ENCODE measurements at places on chromosomes 2 and 18.

- DNase-seq, result no peak
Measured at GRCh38 chr18:3777122-3777521, 327.1 kb downstream of the TGIF1 start.

GRCh38 chr2:69099541-69099940, 86.6 kb downstream of the ANTXR1 start:
- no peak for DNase-seq

DNA sequence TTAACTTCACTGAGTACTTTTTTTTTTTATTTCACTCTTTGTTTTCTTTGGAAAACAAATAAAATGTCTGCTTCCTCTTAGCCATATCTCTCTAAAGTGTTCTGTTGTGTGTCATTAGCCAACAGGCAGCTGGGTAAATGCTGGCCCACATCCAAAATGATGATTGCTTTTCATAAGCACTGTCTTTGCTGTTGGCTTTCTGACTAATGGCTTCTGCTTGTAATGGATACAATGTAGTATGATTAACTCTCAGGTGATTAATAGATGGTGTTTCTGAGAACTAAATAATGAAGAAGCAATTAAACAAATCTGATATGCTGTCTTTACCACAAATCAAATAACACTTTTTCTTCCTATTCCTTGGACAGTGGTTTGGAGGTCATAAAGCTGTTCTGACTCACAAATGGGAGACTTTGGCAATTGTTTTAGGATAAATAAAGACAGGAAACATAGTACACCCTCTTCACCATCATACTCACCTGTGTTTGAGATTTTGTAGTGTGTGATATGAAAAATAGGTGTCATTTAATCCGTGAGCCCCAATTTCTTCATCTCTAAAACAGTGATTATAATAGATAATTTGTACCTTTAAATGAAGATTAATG, 888.4 kb downstream of the TSN start:
- DNase-seq, result peak; percentile 63

DNA sequence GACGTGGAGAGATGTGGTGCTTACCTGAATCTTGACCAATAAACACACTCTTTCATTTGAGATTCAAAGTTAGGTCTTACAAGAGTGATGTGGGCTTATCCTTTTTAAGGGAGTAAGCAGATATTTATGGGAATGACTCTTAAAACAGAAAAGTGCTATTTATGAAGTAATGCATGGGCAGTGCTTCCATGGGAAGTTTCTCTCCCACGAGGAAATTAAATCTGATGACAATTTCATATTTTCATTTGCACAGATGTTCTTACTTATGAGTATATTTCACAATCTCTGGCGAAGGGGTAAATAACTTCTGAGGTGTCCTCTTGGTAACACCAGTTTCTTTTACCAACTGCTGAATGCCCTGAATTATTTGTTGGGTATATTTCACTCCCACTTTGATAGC, 21.0 kb downstream of the PNPT1 start:
- DNase-seq, result peak; percentile 28

GRCh38 chr18:70219688-70220087, 14.2 kb upstream of the RTTN start:
- DNase-seq, result no peak

DNA sequence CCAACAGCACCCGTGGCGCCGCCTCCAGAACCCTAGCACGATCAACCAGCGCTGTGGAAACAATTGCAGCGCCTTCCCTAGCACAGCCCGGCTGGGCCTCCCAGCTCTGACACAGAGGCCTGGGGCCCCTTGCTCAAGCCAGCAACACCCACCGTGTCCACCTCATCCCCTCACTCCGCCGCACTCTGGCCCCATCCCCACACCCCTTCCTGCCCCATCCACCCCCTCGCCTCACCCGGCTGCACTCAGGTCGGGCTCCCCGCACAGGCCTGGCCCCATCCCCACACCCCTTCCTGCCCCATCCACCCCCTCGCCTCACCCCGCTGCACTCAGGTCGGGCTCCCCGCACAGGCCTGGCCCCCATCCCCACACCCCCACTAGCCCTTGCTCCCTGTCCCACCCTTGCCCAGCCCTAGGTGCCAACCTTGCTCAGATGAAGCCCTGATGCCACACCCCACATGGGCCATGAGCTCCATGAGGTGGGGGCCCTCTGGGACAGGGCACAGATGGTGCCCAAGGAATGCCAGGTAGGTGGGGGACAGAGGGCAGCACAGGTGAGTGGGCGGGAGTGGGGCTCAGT, 28.7 kb downstream of the KIF1A start:
- DNase-seq, result no peak

DNA sequence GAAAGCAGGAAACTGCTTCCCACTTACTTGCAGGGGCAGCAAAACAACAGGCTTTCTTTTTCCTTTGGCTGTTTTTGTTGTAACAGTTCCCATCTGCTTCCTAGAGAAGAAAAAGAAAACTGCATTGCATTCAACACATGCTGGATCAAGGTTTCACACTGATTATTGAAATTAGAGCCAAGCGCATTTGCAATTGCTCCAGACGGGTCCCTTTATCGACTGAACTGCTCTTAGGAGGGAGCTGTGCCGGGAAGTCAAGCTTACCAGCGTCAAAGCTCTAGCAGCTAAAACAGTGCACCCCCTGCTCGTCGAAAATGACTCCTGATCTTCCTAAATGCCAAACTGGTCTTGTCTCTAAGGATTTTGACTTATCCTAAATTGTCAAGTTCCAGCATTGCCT, 164.0 kb upstream of the SESTD1 start:
- no peak for DNase-seq

DNA sequence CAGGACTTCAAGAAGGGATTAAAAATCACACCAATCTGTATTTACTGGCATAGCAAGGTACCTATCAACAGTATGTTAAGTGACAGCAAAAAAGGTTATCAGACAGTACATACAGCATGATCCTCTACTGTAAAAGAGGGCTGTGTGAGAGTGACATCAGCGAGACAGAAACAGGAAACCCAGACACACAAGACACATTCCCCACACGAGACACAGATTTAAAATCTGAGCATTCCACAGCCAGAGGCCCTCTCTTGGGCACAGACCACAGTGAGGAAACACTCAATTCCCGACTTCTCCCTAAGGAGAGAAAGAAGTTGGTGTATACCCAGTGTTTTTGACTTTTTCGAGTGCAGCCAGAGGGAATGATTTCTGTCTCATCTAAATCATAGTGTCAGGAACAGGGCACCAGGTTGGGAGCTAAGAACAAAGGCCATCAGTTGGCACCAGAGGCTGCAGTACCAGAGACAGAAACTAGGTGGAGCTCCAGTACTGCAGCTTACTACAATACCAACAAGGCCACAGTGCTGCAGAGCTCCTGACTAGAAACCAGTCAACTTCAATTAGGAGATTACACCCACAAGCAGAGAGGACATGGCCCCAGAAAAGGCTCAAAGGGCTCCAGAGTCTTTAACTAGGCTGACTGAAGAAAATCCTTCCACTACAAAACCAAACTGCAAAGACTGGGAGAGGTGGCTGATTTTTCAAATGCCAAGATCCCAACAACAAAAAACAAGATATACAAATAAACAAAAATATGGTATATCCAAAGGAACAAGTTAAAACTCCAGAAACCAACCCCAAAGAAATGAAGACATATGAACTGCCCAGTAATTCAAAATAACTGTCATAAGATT, 41.0 kb downstream of the UNC50 start:
- peak; percentile 41 for DNase-seq

GRCh38 chr2:42862669-42863185, 70.3 kb upstream of the HAAO start:
- no peak for DNase-seq

DNA sequence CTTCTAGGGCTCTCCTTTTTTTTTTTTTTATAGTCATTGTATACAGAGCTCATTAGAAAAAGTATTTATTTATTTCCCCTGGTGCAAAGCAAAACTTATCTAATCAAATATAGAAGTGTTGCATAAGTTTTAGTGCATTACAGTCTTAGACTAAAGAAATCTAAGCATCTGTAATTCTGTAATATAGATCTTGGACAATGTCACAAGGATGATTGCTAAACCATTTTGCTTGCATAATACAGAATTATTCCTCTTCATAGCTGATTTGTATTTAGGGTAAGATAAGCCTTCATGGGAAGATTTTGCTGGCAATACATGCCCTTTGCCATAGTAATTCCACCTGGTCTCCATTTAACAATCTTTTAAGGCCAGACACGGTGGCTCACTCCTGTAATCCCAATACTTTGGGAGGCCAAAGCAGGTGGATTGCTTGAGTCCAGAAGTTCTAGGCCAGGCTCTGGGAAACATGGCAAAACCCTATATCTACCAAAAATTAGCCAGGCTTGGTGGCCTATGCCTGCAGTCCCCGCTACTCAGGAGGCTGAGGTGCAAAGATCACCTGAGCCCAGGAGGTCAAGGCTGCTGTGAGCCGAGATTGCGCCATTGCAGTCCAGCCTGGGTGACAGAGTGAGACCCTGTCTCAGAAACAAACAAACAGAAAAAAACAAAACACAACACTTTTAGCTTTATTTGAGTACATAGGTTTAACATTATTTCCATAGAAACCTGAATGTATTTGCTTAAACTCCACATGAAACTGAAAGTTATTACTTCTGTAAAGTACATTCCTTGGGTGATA, 2.2 kb upstream of the ACADL start:
- DNase-seq, result no peak

GRCh38 chr2:160246356-160246755, 46.3 kb upstream of the ITGB6 start:
- DNase-seq, result no peak

DNA sequence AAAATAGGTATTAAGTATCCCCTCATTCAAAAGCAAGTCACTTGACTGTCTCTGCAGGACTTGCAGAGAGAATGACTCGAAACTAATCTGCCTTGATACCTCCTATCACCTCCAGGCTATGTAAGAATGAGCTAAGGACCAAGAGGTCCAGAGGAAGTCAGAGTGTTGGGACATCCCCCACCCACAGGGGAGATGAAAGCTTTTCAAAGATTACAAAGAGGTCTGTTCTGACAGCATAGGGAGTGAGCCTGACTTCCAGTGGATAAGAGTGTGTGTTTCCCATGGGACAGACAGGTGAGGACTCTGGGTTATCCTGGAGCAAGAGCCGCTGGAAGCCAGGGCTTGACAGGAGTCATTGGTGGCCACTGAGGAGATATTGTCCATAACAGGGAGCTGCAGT, 85.0 kb upstream of the TACR1 start:
- no peak for DNase-seq

DNA sequence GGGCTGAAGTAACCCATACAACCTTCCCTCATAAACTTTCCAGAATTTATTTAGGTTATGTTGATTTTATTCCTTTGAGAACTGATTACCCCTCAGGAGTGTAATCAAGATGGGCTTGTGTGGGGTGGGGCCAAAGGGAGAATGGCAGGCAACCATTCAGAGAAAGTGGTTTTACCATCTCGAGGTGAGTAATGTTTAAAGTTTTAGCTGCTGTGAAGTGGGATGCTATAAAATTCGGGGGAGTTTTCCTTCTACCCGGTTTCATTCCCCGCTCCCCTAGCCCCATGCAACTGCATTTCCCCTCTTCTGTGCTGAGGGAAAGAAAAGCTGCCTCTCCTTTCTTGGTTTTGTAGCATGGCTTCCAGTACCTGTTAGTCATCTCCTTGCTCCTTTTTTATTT, 34.7 kb downstream of the MAP4K4 start:
- no peak for DNase-seq

DNA sequence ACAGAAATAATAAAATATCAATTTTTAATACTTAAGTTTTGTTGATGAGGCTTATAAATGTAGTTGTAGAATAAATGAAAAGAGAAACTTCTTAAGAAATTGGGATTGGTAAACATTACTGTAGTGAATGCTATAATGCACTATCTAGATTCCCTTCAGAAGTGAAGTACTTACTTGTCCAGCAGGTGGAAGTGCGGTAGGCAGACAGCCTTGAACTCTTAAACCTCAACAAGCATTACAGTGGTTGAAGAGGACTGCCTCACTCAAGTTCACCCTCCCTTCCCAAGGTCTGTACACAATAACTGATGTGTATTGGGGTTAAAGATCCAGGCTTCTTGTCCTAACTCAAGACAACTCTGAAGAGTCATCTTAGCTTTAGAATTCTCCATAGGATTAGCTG, 931.0 kb upstream of the LRRTM1 start:
- DNase-seq, result no peak

DNA sequence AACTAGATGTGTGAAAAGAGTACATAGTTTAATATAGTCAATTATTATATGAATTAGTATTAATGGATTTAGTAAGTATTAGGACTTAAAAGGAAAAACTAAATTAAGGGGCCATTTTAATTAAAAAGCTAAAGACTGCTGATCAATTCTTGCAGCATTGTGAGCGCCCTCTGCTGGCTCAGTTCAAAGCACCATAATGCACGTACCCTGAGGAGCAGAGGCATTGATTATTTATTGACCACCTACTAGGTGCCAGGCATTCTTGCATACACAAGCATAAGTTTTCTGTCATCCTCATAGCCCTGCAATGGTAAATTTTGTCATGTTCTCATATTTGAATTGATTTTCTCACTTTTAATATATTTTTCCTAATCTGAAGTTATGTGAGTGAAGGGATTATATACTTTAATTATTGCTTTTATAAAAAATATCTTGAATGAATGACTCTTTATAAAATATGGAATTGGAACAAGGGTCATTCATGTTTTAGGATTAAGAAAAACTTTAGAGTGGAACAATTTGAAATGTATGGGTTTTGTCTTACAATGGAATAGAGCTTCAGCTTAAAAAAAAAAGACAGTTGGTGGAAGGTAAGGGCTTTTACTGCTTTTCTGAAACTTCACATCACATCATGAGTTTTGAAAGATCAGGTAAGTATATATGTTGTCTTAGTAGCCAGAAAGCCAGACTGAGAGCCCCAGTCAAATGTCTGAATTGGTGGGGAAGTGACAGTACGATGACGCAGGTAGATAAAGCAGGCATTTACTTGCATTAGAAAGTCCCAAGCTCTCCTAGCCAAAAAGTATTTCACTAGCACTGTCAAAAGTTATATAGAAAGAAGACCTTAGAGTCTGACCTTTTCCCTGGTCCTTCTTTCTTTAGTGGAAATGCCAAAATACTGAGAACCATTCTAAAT, 9.7 kb downstream of the ITGA4 start:
- no peak for DNase-seq

GRCh38 chr2:224034017-224034416, 5.1 kb downstream of the SERPINE2 start:
- DNase-seq, result no peak

GRCh38 chr2:123521854-123522253, 503.2 kb upstream of the CNTNAP5 start:
- DNase-seq, result no peak
